Activated T-helper 1 cell treated with anti-CD3 and anti-CD28 coated beads, Interleukin-2, amount 50 U/mL, for 16 hours (primary cell): ENCODE measurements at places on chromosomes 2 and 18.

- DNase-seq, result no peak
Measured at GRCh38 chr2:96336104-96336775, 674 bp downstream of the NCAPH start.

DNA sequence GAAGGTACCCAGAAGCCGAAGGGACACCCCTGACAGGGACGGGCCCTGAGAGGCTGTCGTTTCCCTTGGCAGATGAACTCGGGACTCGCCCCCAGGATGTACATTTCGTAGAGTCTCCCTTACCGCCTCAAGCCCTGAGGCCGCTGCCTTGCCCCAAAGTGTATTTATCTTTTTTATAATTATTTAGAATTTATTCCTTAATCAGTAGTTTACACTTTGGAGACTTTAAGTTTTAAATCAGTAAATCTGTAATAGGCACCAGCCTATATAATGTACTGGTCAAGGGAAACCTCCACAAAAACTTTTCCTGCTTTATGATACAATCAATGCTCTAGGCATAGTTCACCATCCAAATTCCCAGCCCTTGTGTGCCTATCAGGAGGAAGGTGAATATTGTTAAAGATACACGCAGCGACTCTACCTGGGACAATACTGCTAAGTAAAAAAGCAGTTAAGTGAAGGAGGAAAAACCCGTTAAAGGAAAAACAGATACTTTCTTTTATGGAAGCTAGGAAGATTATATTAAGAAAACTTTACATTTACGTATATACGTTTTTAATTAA lies 848 bp downstream of the VRK2 start:
- no peak for DNase-seq

GRCh38 chr2:109516445-109517117 lies 97.2 kb downstream of the SEPTIN10 start:
- no peak for DNase-seq

DNA sequence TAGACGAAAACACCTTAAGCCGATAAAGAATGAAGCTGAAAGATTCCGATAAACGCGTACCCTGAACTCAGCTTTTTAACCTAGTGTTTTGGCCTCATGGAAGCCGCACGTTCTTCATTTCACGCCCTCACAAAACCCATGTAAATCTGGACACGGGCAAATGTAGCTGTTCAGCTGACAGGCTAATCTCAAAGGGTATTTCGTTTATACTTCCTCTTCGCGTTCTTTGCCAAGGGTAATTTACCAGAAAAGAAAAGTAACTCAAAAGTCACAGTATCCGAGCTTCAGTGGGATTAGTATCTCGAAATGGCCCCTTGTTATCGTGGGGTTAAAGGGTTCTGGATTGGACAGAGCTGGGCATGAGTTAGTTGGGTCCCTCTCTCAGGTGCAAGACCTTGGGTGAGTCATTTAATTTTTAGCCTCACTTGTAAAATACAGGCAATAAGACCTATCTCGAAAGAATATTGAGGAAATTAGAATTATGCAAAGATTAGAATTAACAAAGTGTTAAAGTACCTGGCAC lies 22.0 kb upstream of the STPG4 start:
- DNase-seq, result no peak

DNA sequence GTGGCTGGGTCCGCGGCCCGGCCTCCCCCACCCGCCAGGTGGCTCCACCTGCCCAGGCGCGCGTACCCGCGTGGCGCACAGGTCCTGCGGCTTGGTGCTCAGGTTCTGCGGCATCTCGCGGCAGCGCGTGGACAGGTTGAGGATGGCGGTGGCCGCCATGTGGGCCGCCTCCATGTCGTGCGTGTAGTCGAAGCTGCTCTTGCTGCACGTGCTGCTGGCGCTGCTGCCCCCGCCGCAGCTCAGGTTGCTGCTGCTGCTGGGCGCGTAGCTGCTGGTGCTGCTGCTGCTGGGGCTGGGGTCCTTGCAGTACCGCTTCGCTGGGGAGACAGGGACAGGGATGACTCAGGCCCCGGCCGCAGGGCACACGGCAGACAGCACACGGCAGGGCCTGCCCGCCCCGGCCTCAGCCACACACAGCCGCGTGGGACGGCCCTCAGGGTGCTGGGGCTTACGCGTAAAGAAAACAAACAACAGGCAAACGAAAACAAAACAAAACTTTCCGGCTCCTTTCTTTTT lies 147.7 kb upstream of the PXDN start:
- DNase-seq, result no peak

- DNase-seq, result no peak
Measured at GRCh38 chr2:23199115-23199918, 185.7 kb upstream of the KLHL29 start.

- no peak for DNase-seq
Measured at GRCh38 chr2:60529136-60529784, 24.2 kb downstream of the BCL11A start.

DNA sequence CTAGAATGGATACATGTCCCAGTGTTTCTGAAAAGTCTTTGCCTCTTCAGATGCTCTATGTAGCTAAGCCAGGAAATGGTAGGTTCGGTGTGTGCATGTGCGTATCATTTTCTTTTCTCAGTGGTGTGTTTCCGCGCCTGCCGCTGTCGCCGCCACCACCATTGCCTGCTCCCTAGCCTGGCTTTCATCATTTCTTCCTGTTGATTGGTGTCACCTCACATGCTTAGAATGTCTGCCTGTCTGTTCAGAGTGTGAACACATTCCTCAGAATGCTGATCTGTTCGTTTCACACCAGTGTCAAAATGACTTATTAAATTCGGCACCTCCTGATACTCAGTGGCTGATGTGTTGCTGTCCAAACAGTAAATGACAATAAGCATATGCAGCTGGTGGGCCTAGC lies 255.2 kb upstream of the SPRED2 start:
- DNase-seq, result no peak

- no peak for DNase-seq
Measured at GRCh38 chr2:28342081-28342967, 50.3 kb upstream of the FOSL2 start.

- no peak for DNase-seq
Measured at GRCh38 chr2:155250800-155251199, 552.3 kb downstream of the KCNJ3 start.

DNA sequence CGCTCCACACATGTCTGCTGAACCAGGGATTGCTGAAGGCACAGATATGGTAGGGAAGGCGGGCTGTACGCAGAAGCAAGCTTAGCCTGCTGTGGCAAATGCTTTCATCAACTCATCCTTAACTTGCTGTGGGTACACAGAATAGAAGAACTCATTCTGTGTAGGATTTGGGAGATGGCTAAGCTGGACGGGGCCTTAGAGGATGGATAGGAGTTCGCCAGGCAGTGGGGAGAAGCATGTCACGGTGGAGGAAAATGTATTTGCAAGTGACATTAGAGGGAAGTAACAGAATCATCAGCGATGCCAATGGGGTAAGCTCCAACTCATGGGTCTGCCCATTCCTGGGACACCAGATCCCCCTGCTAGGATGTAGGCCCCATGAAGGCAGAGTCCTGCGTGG lies 96.7 kb upstream of the SMIM21 start:
- no peak for DNase-seq

GRCh38 chr2:98469862-98470544 lies 25.3 kb downstream of the INPP4A start:
- DNase-seq, result no peak

- DNase-seq, result no peak
Measured at GRCh38 chr2:108139521-108139920, 100.2 kb upstream of the SULT1C3 start.

GRCh38 chr18:42429196-42429595 lies 474.2 kb downstream of the PIK3C3 start:
- no peak for DNase-seq

- no peak for DNase-seq
Measured at GRCh38 chr18:73947180-73947921, 200.3 kb downstream of the FBXO15 start.

DNA sequence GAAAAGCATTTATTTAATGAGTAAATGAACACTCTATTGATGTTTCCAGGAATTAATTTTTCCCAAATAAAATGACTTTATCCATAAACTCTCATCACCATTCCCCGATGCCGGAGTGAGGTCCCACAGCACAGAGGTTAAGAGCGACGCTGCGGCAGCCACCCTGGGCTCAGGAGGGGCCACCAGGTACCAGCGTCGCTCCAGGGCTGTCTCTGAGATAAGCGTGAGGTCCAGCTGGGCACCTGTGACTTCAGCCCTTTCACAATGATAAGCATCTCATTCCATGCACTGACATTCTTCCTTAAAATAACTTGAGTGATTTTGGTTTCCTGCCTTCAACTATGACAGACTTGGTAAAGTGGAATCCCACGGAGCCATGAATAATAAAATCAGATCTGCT lies 182.1 kb downstream of the TWIST2 start:
- DNase-seq, result no peak

GRCh38 chr2:159873258-159873657 lies 75.2 kb upstream of the CD302 start:
- no peak for DNase-seq

- no peak for DNase-seq
Measured at GRCh38 chr2:102619414-102620319, at the start of gene SLC9A2. SLC9A2 (plus strand) TSS chr2:102619553; CDS start chr2:102619849, 296 bp downstream.

GRCh38 chr2:219769090-219769910 lies 141.9 kb downstream of the SLC4A3 start:
- no peak for DNase-seq
